ENCODE measurements at places on chromosomes 16 and 17.

GRCh38 chr17:81434072-81434471 is 38.8 kb downstream of the BAHCC1 start:
- no peak for DNase-seq

DNA sequence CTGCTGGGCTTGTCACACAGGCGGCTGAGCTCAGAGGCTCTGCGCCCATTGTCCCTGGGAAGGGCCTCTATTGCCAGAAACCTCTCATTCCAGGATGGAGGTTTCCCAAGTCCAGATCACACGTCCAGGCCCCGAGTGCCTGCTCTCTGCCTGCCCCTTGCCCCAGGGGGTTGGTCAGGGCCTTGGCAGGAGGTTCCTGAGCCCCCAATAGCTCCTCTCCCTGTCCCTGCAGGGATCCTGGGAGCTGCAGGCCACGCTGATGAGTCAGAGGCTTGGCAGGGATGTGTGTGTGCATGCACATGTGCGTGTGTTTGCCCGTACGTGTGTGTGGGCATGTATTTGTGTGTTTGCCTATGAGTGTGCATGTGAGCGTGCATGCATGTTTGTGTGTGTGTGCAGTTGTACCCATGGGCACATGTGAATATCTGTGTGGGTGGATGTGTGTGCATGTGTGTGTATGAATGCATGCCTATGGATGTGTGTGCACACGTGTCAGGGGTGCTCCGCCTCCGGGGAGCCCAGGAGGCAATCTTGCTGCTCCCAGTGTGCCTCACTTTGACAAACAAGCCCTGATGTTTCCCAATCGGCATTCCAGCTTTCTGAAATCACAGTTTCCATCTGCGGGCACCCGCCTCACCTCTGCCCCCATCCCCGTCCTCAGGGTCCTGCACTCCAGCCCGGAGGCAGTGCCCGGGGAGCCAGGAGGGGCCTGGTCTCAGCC is 98.4 kb upstream of the GSE1 start:
- DNase-seq = no peak

- DNase-seq = no peak
Measured at GRCh38 chr16:70160821-70161220, 12.8 kb upstream of the CLEC18C start.

DNA sequence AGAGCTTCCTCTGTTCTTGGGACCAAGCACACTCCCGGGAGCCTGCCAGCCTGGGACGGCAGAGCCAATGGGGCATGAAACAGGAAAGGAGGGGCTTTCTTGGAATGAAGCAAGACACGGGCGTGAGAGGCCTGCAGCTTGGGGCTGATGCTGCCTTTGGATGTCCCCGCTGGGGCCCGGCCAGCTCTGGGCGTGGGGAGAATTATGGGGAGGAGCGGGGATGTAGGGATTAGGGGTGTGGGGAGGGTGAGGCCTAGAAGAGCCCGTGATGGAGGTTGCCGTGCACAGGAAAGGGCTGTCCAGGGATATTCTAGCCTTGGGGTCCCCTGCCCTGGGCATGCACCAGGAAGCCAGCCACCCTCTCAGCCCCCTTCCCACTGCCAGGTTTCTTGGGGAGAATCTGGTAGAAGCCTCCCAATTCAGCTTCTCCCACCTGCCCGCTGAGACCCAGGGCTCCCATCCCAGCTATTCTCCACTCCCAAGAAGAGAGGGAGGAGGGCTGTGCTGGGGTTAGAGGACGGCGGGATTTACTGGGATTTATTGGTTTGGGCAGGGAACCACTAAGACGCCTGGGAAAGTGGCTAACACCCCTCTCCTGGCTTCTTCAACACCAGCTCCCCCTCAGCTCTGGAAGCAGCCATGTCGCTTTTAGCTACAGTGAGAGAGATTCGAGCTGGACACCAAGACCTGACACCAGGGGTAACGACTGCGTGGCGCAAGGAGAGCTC is 20.0 kb upstream of the NXPH3 start:
- no peak for DNase-seq

GRCh38 chr17:46163316-46163715 is 29.9 kb downstream of the KANSL1 start:
- DNase-seq = no peak

DNA sequence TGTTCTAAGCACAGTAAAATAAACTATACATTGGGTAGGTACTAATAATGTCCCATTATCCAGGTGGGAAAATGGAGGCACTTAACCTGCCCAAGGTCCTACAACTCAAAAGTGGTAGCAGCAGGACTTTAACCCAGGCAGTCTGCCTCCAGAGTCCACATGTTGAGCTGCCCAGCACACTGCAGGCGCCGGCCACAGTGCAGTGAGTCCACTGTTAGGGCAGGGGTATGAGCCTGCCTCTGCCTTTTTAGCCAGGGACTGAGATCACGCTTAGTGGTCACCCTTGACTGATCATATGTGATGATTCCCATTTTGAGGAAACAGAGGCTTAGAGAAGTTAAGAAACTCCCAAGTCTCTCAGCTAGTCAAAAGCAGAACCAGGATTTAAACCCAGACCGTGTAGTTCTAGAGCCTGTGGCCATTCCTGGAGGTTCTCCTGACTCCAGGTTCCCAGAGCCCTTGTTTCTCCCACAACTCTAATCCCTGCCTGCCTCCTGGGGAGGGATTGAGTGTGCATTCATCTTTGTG is 8.4 kb downstream of the CES1 start:
- no peak for DNase-seq

- no peak for DNase-seq
Measured at GRCh38 chr17:79046197-79046915, 22.4 kb downstream of the C1QTNF1 start.

DNA sequence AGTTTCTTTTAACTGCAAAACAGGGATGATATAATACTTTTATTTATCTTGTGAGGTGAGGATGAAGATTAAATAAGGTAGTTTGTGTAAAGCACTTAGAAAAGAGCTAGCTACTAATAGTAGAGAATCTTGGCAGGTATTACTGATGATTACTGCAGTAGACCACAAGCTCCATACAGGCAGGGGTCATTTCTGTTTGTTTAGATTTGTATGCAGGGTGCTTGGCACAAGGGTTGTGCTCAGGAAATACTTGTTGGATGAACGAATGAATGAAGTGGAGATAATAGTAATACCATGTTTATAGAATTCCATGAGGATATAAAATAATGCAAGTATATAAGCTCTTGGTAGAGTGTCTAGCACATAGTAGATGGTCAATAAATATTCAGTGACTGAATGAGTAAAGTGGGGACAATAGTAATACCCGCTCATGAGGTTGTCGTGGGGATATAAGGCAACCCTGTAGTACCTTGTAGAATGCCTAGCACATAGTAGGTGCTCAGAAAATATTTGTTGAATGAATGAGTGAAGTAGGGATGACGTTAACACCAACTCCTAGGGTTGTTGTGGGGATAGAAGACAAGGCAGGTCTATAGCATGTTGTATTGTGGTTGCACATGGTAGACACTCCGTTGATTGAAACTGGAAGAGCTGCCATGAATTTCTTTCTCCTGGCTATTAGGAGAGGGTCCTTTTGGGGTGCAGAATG is 83.0 kb downstream of the ABCC1 start:
- DNase-seq = no peak

- DNase-seq = no peak
Measured at GRCh38 chr17:27519550-27519949, 63.3 kb downstream of the KSR1 start.

- DNase-seq = no peak
Measured at GRCh38 chr17:68399638-68400403, 57.5 kb downstream of the WIPI1 start.

GRCh38 chr16:23634461-23635036 is 6.6 kb downstream of the PALB2 start:
- no peak for DNase-seq

All from NCI-H187 treated with DMSO at 0.1 percent for 48 hours (cell line).